Stimulated activated CD4-positive, alpha-beta T cell treated with anti-CD3 and anti-CD28 coated beads, Interleukin-4, amount 100 ng/mL, for 4 hours (primary cell): ENCODE measurements at places on chromosomes 16 and 17.

DNA sequence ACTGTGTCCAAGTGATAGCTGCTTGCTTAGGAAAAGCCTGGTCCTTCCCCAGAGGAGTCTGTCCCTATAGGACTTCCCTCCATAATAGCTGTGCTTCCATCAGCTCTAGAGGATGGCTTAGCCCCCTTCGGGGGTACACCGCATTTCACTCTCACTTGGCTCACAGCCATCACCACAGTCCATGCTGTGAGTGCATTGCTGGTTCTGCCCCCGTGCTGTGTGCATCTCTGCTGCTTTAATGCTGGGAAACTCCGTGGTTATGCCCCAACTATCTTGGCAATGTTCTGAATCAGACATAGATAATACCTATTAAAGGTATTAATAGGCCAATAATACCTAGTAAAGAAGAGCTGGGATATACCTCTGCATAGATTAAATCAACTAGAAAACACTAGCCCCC lies 58.3 kb downstream of the SIAH1 start:
- no peak for DNase-seq

- no peak for DNase-seq
These were observed 29.5 kb downstream of the SMURF2 start for GRCh38 chr17:64632606-64633005.

DNA sequence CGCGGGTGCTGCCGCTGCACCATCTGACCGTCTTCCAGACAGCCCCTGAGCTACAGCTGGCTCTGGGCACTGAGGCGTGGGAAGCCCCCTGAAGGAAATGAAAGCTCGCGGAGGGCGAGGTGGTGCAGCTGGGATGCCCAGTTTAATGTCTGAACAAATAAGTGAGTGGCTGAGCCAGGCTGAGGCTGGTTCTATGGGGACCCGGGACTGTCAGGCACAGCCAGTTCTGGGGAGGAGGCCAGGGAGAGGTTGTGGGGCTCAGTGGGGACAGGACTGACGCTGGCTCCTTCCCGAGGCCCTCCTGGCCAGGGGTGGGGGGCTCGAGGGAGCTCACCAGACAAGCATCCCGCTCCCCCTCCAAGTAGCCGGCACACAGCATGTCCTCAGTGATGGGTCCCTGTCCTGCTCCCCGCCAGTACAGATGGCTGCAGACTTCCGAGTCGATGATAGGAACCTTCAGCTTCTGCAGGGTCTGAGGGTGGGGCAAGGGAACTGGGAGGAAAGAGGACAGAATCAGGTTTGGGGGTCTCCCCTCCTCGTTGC lies 4.4 kb downstream of the PRSS22 start:
- DNase-seq: no peak

DNA sequence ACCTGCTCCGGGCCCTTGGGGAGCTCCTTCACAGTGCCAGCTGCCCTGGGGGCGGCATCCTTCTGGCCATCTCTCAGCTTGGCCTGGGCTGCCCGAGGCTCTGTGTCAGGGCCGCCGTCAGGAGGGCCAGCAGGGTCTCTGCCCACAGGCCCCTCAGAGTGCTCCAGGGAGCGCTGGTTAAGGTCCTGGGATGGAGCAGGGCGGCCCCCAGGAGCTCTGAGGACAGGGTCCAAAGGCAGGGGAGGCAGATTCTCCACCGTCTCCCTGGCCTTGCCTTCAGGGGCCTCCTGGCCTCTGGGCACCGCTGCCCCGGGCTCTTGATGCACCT lies 7.2 kb downstream of the NDUFAF8 start:
- DNase-seq: no peak

- no peak for DNase-seq
These were observed 63.2 kb downstream of the NKD1 start for GRCh38 chr16:50611332-50611934.

DNA sequence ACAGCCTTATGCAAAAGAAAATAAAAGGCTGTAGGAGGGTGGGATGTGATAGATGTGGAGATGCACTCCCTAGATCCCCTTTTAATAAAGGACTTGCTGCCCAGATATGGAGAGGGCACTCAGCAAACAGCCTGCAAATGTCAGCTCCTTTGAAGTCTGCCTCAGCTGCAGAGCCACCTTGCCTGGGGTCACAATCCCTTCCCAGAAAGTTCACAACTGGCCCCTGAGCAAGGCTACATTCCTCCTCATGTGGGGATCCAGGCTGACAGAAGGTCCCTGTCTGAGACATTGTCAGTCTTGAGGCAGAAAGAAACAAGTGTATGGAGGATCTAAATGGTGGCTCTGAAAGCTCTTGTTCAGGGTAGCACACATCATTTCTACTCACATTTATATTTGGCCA lies 36.1 kb downstream of the SLFN11 start:
- no peak for DNase-seq

DNA sequence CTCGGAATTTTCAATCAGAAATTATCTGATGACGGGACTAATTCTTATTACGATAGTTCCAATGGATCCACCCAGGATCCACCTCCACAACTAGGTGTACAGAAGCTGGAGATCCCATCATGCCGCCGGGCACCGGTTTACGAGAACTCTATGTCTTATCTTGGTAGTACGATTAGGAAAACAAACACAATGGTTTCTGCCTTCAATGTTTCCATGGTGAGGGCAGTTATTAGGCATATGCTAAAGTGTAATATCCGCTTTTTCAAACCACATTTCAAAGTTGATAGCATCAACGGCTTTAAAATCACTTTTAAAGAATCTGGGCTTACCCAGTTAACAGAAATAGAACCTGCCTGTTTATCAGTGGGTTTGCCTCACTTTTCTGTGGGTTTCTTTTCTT lies 705.7 kb downstream of the MAF start:
- DNase-seq: no peak

DNA sequence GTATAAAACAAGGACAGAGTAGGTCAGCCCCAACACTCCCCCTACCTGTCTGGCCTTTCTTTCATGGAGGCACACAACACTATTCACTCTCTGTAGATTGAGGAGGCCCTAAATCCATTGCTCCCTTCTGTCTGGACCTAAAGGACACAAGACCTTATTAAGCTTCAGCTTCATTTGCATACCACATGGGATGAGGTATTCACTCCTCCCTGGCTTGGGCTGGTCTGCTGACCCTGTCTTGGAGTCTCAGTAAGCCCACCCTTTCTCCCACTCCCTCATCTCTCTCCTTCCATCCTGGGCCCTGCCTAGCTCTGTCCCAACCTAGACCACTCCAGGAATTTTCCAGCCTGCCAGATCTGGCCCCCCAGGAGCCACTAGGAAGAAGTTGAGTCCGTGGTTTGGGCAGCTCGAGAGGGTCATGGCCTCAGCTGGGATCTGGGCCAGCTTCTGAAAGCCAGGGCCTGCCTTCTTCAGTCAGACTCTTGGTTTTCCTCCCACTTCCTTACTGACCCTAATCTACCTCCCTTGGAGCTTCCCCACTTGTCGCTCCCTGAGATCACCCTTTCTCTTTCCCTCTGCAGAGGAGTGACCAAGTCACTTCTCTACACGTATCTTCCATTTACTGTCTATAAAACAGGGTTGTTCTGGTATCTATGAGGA lies 6.5 kb upstream of the LLGL1 start:
- DNase-seq: no peak

DNA sequence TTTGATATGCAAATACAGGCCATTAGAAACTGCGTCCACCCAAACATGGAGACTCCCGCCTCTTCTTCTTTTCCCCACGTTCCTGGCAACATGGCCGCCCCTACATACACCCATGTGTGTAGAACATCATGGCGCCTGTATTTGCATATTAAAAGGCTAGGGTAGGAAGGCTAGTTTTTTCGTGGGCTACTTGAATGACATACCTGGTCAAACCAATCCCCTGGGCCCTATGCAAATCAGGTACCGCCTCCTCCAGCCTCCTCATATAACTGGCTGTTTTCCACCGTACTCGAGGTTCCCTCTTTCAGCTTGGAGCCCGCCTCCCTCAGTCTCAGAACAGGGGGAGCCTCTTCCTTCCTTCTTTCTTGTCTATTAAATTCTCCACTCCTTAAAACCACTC lies 840 bp upstream of the CD300LB start:
- DNase-seq: no peak

- no peak for DNase-seq
These were observed 1140.2 kb downstream of the CDH11 start for GRCh38 chr16:63981639-63982038.
